ENCODE measurements at places on chromosomes 13 and 19.

DNA sequence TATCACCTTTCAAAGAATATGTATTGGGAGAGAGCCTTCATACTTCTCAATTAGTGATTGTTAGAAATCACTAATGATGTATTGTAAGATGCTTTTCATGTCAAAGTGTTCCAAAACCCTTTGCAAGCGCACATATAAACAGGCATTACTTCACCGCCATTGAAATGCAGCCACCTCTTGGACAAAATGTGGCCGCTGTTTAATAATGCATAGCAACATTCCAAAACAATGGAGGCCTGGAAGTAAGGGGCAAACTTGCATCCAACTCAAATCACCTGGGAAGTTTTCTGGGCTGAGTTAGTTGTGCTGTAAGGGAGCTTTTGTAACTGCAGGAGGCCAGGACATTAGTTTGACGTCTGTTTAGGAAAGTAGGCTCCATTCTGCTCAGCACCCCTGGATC lies 438.1 kb downstream of the FGF9 start:
- no peak for DNase-seq

DNA sequence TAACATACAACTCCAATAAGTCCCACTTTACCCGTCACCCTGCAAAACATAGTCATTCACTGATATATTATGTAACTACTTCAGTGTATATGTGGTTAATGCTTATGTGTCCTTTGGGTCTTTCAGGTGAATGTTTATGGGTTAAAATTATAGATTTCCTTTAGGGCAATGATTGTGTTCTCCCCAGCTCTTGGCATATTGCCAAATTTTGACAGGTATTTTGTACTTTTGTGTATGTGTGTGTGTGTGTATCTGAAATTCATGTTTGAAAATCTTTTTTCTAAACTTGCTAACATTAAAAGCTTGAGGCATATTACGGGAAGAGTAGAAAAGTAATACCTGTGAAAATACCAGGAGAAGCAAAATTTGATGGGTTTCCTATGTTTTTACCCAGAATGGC lies 8.2 kb downstream of the CDK8 start:
- DNase-seq = no peak

DNA sequence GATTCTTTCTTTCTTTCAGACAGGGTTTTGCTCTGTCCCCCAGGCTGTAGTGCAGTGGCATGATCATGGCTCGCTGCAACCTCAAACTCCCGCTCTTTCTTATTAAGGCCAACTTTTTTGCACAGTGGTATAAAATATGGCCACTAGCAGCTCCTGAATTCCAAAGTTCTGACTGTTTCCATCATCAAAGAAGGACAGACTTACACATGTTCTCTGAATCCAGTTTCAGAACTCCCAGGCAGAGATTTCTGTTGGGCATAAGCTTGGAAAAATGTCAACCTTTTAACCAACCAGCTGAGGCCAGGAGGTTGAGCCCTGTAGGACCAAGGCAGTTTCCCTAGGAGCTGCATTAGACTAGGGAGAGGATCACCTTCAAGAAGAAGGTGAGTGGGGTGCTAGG lies 184.1 kb downstream of the HS6ST3 start:
- DNase-seq = no peak

- peak; percentile 24 for DNase-seq
These were observed 139.9 kb upstream of the RFC3 start for GRCh38 chr13:33678084-33678483.

- no peak for DNase-seq
These were observed 2.7 kb downstream of the COL5A3 start for GRCh38 chr19:10007371-10008183.

GRCh38 chr13:47114030-47114429 lies 217.2 kb upstream of the HTR2A start:
- no peak for DNase-seq

DNA sequence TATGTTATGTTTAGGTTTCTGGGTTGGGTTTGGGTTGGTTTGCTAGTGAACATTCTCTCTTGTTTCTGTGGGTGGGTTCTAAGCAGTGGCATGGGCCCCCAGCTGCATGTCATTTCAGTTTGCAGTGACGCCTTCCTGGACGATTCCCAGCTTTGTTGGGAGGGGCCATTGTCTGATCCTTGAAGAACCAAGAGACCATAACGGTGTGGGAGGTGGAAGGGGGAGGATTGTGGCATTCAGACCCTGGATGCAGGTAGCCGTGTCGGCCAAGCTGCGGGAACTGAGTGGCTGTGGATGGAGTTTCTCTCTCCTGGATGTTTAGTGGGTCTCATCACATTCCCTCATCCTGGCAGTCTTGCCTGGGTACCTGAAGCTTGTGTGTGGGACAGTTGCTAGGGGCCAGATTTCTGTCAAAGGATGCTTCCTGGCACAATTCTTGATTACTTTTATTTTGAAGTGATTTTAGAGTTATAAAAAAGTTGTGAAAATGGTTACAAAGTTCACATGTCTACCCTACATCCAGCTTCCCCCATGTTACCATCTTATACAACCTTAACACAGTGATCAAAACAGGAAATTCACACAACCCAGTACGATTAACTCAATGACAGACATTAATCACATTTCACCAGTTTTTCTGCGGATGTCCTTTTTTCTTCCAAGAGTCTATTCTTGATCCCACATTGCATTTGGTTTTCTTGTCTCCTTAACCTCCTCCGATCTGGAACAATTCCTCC lies 123.8 kb downstream of the SIPA1L3 start:
- no peak for DNase-seq

DNA sequence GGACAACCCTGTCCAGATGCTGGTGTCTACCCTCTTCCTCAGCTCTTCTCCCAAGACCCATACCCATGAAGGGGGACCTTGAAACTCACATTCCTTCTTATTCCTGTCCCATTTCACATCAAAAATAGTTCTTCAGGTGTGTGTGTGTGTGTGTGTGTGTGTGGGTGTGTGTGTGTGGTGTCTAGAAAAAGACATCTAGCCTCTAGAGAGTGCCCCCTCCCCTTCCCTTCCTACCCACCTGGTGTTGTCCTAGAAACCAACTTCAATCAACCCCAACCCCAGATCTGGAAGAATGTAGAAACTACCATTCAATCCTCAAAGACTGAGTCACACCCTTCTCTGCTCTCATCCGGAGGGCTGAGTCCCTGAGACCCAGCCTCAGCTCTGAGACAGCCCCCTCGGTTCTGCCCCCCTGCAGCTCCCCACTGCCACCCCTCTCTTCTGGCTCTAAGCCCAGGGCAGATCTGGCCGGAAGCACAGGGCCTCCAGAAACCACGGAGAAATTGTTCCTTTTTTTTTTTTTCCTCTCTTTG lies 3.5 kb downstream of the KCNN4 start:
- no peak for DNase-seq

DNA sequence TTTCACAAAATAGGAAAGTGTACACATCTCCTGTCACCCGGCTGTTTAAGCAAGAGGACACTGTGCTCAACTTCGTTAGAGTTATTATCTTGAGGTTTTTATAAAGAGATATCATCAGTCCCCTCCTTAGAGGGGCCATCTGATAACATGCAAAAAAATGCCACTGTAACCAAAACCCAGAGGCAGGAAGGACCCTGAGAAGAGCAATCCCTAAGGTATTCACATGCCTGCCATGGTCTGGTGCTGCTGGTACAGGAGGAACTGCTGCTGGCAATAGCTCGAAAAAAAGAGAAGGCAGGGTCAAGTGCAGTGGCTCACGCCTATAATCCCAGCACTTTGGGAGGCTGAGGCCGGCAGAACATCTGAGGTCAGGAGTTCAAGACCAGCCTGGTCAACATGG lies 12.8 kb upstream of the CEACAM3 start:
- DNase-seq = no peak

DNA sequence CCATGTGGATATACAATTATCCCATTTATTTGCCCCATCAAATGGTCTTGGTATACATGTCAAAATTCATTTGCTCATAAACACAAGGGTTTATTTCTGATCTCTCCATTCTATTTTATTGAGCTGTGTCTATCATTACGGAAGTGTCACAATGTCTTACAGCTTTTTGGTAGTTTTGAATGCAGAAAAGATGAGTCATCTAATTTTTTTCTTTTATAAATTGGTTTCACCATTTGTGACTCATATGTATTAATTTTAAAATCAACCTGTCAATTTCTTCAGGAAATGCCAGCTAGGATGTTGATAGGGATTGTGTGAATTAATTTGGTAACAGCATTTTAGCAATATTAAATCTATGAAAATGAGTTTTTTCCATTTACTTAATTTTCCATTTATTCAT lies 2549.4 kb downstream of the PCDH9 start:
- DNase-seq = no peak

DNA sequence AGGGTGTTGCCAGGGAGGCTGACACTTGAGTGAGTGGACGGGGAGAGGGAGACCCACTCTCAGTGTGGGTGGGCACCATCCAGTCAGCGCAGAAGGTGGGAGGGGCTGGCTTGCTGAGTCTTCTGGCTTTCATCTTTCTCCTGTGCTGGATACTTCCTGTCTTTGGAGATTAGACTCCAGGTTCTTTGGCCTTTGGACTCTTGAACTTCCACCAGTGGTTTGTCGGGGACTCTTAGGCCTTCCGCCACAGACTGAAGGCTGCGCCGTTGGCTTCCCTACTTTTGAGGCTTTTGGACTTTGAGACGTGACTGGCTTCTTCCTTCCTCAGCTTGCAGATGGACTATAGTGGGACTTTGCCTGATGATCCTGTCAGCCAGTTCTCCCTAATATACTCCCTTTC lies 4.3 kb upstream of the LENG8 start:
- no peak for DNase-seq

- DNase-seq = no peak
These were observed 202.2 kb upstream of the STARD13 start for GRCh38 chr13:33487575-33488243.

GRCh38 chr13:50991579-50992521 lies 82.3 kb downstream of the RNASEH2B start:
- no peak for DNase-seq
